ENCODE measurements at places on chromosomes 11 and 22. TPM values are rescaled to one million over a fixed set of nuclear protein-coding genes. Genes with fewer than 3 reads are reported as not detected.

GRCh38 chr11:100905684-100906083 lies 218.6 kb downstream of the ARHGAP42 start:
- no peaks in the 10 kb centered on the region for H3K4me1 ChIP-seq
- H3K36me3 ChIP-seq = no peaks in the 10 kb centered on the region
- H3K27ac ChIP-seq = no peak overlapping the region
- no peak for DNase-seq

GRCh38 chr11:116504541-116505297 lies 268.1 kb downstream of the BUD13 start:
- H3K4me3 ChIP-seq = no peak overlapping the region
- H3K27ac ChIP-seq = no peak overlapping the region
- H3K27me3 ChIP-seq = peaks cover 21% of the 10 kb centered on the region
- no peak for DNase-seq
- H3K36me3 ChIP-seq = no peaks in the 10 kb centered on the region
- 0 out of 2 replicates have a peak, but pooled peaks cover under 1% of the 10 kb centered on the region for H3K4me1 ChIP-seq

The LGR4 gene
- 68.7 TPM for total RNA-seq

The ACRV1 gene
- not detected for total RNA-seq

- peaks cover 11% of the 10 kb centered on the region for H3K27me3 ChIP-seq
- H3K4me1 ChIP-seq = no peaks in the 10 kb centered on the region
- no peaks in the 10 kb centered on the region for H3K36me3 ChIP-seq
- H3K27ac ChIP-seq = no peak overlapping the region
- no peak overlapping the region for H3K4me3 ChIP-seq
Measured at GRCh38 chr22:22342697-22343580, 98.4 kb downstream of the VPREB1 start.

DNA sequence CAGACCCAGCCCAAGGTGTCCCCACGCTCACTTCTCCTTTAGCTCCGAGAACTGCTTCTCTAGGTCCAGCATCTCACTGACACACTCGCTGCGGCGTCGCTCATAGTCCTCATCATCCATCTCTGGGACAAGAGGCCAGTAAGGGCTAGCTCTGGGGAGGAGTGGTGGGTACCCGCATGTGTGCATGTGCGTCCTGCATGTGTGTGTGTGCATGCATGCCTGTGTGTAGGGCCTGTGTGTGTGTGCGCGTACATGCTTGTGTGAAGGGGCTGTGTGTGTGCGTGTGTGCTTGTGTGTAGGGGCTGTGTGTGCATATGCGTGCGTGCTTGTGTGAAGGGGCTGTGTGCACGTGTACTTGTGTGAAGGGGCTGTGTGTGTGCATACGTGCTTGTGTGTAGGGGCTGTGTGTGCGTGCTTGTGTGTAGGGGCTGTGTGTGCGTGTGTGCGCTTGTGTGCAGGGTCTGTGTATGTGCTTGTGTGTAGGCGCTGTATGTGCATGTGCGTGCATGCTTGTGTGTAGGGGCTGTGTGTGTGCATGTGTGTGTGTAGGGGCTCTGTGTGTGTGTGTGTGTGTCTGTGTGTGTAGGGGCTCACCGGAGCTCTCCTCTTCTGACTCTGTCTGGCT lies 3.3 kb downstream of the BRMS1 start:
- DNase-seq = no peak
- H3K4me3 ChIP-seq = no peak overlapping the region
- no peaks in the 10 kb centered on the region for H3K27me3 ChIP-seq
- no peak overlapping the region for H3K27ac ChIP-seq
- H3K4me1 ChIP-seq = peaks cover 35% of the 10 kb centered on the region
- H3K36me3 ChIP-seq = peaks cover 19% of the 10 kb centered on the region

- H3K4me3 ChIP-seq = no peak overlapping the region
- no peak overlapping the region for H3K27ac ChIP-seq
- DNase-seq = no peak
Measured at GRCh38 chr11:27596388-27596787, 89.8 kb upstream of the LIN7C start.

DNA sequence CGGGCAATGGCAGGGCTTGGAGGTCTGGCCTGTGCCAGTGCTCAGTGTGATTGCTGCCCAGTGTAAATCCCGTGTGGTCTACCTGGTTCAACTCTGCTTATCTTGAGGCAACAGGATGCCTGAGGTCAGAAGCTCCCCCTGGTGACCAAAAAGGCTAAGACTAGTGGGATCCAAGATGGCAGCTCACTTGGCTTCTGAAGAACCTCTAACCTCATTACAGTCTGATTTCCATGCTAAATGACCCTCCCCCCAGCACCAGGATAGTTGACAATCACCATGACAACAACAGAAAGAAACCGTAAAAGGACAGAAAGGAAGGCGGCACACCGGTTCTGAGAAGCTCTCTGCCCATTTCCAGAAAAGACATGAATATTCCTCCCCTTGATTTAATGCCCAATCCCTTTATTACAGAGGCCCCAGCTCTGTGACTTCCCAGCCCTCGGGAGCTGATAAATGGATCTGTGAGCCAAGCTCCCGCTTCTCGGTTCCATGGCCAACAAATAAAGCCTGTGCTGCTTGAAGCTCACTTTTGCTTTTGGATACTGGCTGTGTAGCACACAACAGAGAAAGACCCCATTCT lies 398.4 kb downstream of the CTTN start:
- no peaks in the 10 kb centered on the region for H3K27me3 ChIP-seq
- peaks cover 24% of the 10 kb centered on the region for H3K36me3 ChIP-seq
- no peak overlapping the region for H3K27ac ChIP-seq

The BDNF gene
- 0.02 TPM for total RNA-seq

GRCh38 chr11:27864091-27864491 lies 163.8 kb upstream of the BDNF start:
- H3K27ac ChIP-seq = no peak overlapping the region
- H3K4me3 ChIP-seq = no peak overlapping the region
- peaks cover 5% of the 10 kb centered on the region for H3K27me3 ChIP-seq
- no peak for DNase-seq

The SAMM50 gene
- total RNA-seq = 95.8 TPM

The APOA4 gene
- total RNA-seq = 1.8 TPM

The ALDH3B1 gene
- total RNA-seq = 4.5 TPM

The AP5B1 gene
- total RNA-seq = 3.8 TPM

DNA sequence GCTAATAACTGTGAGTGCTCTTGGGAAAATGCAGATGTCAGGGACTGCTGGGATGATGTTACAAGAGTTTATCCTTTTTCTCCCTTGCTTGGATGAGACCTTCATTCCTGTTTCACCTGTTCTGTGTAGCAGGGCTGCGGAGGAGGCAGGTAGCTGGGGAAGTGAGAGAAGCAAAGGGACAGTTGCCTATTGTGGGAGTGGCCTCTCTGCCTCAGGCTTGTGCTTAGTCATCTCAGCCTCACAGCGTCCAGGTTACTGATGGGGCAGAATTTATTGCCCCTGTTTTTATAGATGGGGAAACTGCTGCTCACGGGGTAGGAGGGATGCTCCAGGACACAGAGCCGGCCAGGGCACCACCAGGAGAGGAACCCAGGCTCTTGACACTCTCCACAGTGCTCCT lies 1.7 kb downstream of the STX3 start:
- no peak overlapping the region for H3K27ac ChIP-seq
- H3K4me1 ChIP-seq = peaks cover 37% of the 10 kb centered on the region
- H3K27me3 ChIP-seq = no peaks in the 10 kb centered on the region
- DNase-seq = no peak
- no peaks in the 10 kb centered on the region for H3K36me3 ChIP-seq

The EMID1 gene
- 0.82 TPM for total RNA-seq

DNA sequence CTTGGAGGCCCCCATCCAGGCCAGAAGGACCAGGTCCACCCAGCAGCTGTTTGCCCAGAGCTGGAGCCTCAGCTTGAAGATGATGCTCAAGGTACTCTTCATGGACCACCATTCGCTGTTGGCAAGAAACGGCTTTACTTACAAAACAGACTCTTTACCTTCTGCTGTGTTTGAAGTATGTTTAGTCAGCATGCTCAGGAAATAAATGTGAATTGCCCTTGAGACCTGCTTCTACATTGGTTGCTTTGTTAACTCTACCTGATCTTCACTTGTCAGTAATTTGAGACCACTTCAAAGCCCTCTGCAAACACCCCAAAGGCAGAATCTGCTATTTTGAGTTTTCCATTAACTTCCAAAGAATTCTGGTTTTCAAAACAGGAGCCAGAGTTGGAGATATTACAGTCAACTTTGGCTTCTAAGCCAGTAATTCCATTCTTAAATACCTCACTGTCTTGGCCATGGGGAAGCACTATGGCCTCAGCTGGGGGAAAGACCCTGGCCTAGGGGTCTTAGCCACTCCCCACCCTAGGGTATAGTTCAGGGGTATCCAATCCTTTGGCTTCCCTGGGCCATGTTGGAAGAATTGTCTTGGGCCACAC lies 2.7 kb downstream of the UQCR10 start:
- peaks cover 4% of the 10 kb centered on the region for H3K27me3 ChIP-seq
- peaks cover 65% of the 10 kb centered on the region for H3K4me1 ChIP-seq
- peak overlapping the region; percentile 6 for H3K4me3 ChIP-seq
- H3K27ac ChIP-seq = peak overlapping the region; percentile 72

The DRICH1 gene
- 0.15 TPM for total RNA-seq

DNA sequence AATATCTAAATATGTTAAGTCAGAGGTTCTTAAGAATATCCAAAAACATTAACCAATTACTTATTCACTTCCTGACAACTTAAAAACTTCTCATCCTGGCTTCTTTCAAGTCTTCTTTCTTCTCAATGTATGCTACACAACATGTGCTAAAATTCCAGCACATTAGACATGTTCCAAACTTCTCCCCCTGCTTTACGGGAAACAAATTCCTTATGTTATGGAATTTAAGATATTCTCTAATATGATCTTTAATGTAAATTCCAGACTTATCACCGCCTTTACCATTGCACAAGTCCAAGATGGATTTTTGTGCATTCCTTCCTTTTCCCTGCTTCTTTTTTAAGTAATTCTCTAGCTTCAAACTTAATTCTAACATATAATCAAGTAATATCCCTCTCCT lies 964.5 kb upstream of the CHORDC1 start:
- H3K27ac ChIP-seq = no peak overlapping the region
- no peak overlapping the region for H3K4me3 ChIP-seq
- H3K27me3 ChIP-seq = no peaks in the 10 kb centered on the region
- H3K4me1 ChIP-seq = no peaks in the 10 kb centered on the region

GRCh38 chr22:38870791-38871359 lies 1.1 kb downstream of the CBX6 start:
- no peak overlapping the region for H3K27ac ChIP-seq
- H3K27me3 ChIP-seq = peaks cover 2% of the 10 kb centered on the region
- no peak for DNase-seq
- no peaks in the 10 kb centered on the region for H3K36me3 ChIP-seq
- H3K4me1 ChIP-seq = peaks cover 20% of the 10 kb centered on the region

The VPREB1 gene
- total RNA-seq = not detected

DNA sequence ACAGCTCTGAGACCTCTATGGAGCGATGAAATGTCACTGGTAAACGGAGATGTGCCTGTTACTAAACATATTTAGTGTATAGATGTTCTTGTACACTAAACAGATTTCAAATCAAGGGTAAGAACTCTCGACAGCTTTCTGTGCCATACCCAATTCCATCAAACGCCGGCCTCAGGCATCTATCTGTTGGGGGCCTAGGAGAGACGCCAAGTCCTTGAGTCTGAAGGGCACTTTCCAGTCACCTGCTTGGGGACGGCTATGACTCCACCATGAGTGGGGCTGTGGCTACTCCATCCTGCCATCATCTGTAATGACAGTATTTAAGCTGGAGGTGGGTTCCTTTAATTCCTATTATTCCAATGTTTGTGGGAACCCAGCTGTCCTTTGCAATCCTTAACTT lies 87.8 kb downstream of the SHANK2 start:
- H3K27ac ChIP-seq = no peak overlapping the region
- H3K27me3 ChIP-seq = no peaks in the 10 kb centered on the region
- DNase-seq = no peak
- H3K4me3 ChIP-seq = no peak overlapping the region
- peaks cover 11% of the 10 kb centered on the region for H3K36me3 ChIP-seq

DNA sequence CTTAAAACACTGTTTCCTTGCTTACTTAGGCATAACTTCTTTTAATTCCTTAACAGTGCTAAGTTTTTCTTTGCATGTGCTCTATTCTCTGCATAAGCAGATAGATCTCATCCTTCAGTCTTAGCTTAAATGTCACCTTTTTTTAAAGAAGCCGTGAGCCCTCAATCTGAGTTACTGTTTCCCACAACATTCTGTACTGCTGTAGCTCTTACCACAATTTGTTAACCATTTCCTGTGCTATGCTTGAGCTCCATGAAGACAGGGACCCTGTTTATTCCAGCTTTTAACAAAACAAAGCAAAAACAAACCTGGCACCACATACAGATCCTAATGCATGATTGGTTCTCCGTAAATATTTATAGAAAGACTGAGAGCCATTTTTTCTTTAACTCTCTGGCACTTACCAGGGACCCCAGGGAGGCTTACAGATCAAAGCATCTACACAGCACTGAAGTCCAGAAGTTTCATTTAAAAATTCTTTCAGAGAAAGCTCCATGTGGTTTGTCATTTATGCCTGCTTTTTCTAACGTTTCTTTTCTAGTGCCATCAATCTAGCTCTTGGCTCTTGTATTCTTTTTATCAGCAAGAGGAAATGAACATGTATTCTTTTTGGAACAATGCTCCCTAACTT lies 74.9 kb downstream of the DYNC2H1 start:
- no peak overlapping the region for H3K27ac ChIP-seq
- no peak overlapping the region for H3K4me3 ChIP-seq
- H3K4me1 ChIP-seq = no peaks in the 10 kb centered on the region
- H3K36me3 ChIP-seq = no peaks in the 10 kb centered on the region
- DNase-seq = no peak
- no peaks in the 10 kb centered on the region for H3K27me3 ChIP-seq

- no peak overlapping the region for H3K4me3 ChIP-seq
- DNase-seq = no peak
- no peak overlapping the region for H3K27ac ChIP-seq
- peaks cover 4% of the 10 kb centered on the region for H3K27me3 ChIP-seq
Measured at GRCh38 chr11:61076506-61077304, 25.6 kb upstream of the CD5 start.

DNA sequence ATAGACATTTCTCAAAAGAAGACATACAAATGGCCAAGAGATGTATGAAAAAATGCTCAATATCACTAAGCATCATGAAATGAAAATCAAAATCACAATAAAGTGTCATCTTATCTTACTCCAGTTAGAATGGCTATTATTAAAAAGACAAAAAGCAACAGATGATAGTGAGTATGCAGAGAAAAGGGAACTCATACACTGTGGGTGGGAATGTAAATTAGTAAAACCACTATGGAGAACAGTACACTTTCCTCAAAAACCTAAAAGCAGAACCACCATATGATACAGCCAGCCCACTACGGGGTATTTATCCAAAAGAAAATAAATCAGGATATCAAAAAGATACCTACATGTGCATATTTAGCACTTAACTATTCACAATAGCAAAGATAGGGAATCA lies 700.0 kb upstream of the ANO5 start:
- no peaks in the 10 kb centered on the region for H3K36me3 ChIP-seq
- H3K27ac ChIP-seq = no peak overlapping the region
- no peaks in the 10 kb centered on the region for H3K4me1 ChIP-seq
